ENCODE measurements at places on chromosomes 3 and 15.
A peak's percentile ranks its signal among the peaks of the same experiment; 100 is the strongest.

GRCh38 chr3:187698499-187699399 lies 3.6 kb downstream of the RTP2 start:
- DNase-seq = no peak

DNA sequence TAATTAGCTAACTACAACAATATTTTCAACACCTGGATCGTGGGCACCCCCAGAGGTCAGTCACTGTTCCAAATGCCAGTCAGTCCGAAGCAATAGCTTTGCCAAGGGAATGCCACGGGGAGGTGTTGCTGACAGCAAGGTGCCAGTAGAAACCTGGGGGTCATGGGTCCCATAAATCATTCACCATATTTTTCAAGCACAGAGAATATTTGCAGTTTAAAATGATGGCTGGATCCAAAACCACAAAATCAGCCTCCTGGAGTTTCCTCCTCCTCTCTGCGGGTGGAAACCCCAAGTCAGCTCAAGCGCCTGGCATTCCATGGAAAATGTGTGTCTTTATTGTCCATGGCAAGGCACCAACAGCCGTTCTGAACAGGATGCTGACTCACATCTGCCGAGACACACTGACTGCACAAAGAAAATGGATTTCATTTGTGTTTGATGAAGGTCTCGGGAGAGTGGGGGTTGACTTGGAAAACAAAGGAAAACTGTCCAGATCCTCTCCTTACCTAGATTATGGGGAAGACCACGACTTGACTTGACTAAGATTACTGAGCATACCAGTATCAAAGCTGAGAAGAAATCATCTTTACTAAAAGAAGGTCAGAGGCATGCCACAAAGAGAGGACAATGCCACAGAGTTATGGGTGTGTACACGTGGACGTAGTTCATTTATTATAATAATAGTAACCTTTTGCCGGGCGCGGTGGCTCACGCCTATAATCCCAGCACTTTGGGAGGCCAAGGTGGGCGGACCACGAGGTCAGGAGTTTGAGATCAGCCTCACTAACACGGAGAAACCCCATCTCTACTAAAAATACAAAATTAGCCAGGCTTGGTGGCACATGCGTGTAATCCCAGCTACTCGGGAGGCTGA lies 26.4 kb downstream of the ANXA2 start:
- DNase-seq = peak; percentile 43

DNA sequence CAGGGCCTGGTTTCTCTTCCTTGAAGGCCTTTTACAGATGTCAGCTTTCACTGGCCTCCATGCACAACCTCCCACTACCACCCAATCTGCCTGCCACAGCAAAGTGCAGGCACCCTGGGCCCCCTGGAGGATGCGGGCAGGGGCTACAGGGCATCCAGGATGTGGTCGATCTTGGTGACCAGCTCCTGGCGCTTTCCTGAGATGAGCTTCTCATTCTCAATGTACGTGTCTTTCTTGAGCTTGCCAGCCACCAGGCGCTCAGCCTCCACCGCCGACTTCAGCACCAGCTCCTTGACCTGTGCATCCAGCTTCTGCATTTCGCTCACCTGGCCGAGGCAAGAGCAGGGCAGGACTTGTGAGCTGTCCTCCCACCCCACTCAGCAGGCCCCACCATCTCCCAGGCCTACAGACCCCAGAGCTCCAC lies 30.3 kb downstream of the RPN1 start:
- DNase-seq = peak; percentile 39

DNA sequence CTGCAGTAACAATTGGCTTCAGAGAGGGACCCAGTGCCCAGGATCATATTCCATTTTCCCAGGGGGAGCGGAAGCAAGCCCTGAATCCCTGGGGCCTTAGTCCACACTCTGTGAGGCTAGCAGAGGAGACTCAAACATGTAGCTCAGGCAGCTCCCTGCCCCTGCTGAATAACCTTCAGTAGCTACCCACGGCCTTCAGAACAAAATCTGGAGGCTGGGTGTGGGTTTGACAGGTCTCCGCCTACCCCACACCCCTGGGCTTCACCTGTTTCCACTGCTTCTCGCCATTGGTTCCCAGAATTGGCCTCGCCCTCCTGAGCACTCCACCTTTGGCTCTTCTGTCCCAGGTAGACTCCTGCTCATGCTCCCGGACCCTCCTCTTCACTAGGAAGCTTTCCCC lies 93.6 kb upstream of the ATP2B2 start:
- DNase-seq = no peak

DNA sequence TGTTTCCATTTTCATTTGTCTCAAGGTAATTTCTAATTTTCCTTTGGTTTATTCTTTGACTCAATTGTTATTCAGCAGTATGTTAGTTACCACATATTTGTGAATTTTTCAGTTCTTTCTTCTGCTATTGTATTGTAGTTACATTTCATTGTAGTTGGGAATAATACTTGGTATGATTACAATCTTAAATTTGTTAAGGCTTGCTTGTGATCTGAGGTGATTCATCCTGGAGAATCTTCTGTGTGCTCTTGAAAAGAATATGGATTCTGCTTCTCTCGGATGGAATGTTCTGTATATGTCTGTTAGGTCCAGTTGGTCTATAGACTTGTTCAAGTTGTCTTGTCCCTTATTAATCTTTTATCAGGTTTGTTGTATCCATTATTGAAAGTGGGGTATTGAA lies 63.4 kb upstream of the VEPH1 start:
- no peak for DNase-seq

DNA sequence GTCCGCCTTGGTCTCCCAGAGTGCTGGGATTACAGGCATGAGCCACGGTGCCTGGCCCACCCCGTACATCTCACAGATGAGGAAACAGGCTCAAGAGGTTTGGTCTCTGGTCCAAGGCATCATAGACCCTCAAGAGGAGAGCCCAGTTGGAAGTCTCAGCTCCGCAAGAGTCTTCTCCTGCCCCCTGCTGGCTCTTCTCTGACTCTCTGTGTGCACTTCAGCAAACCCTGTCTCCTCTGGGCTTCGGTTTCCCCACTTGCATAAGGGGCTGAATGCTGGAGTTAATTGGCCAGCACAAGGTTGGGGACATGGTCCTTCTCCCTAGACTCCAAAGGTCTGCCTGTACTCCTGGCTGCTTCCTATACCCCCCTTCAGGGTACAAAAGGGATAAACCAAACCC lies 3.9 kb downstream of the MST1R start:
- DNase-seq = peak; percentile 23

DNA sequence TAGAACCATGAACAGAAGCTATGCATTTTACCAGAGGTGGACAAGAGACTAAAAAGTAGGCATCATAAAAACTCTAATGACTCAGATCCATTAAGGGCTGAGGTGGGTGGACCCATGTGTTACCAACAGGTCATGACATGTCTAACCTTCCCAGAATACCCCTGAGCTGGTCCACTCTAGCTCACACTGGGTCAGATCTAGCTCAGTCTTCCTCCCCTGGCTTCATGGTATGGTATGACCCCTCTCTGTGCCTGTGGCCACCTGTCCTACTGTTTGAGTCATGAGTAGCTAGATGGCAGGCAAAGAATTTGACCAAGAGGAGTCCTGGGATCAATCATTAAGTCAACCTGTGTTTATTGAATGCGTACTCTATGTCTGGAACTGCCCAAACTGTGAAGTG lies 340.4 kb downstream of the EPHB1 start:
- DNase-seq = no peak

DNA sequence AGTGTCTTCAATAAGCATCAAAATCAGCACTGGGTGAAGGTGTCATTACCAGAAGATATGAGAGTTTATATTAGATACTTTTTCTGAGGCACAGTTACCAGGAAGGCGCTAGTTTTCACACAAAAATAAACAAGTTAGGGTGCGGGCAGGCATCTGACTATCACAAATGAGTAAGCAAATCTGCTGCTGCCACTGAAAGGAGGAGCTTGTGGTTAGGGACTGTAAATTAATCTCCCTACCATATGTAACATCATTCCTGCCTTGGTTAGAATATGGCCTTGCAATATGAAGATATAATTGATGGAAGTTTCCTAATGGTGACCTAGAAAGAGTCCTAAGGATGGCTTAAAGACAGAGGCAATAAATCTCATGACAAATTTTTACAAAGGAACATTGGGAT lies 19.5 kb upstream of the EID1 start:
- DNase-seq = no peak

DNA sequence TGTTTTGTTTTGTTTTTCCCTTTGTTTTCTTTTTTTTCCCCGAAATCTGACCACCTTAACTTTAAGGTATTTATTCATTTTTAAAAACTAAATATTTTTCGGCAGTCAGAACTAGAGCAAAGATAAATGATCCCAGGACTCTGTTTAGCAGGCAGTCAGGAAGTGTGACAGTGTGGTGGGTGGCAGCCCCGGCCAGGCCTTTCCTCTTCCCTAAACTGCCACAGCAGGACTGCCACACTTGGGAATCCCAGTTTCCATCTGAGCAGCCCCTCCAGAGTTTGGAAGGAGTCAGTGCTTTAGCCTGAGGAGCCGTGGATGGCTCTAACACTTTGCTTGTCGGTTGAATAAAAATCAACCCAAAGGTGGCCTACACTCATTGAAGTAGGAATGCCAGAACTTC lies 6.9 kb downstream of the CCRL2 start:
- no peak for DNase-seq

DNA sequence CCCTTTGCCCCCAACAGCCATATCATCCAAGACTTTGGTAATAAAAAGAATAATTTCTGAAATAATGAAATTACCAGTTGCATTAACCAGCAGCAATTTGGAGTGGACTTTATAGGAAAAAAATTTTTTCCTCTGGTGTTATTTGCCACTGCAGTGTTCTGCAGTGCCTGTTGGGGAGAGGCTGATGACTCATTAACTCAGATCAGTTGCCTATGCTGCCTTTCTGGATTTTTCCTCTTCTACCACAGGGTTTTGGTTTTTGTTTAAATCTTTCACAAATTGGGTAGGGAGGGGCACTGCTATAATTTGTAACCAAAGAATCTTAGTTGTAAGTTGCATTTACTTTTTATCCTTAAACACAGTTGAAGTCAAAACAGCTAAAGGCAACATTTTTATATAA lies 22.7 kb downstream of the ATP6V1A start:
- DNase-seq = no peak

DNA sequence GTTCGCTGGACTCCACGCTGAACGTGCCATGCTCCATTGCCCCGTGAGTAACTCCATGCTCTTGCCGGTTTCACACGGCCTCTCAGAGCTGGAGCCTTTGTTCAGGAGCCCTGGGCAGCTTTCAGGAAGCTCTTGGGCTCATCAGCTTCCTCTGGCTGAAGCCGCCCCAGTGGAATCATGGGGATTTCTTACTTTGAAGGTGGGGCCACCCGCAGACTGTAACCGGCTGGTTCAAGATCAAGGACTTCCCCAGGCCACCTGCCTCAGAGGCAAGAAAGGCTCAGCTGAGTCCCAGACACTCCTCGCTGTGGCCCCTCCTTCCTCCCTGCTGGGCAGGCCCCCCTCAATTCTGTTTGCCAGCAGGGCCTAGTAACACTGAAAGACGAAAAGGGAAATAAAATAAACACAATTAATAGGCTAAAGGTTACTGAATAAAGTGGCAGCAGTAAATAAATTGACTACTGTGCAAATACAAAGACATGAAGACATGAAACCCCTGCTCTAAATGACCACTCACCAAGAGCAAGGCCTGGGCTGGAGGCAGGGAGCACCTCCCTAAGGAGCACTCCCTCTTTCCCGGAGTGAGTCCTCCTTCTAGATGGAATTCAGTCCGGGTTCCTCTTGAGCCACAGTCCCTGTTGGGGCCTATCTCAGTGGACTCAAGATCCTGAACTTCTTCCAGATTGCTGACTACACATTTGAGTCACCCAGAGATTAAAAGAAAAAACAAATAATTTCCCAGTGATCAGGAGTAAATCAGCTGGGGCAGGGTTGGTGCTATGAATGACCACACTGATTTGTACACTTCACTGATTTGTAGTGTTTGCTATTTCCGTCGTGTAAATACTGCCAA lies 51.0 kb downstream of the ZDHHC19 start:
- DNase-seq = peak; percentile 39

DNA sequence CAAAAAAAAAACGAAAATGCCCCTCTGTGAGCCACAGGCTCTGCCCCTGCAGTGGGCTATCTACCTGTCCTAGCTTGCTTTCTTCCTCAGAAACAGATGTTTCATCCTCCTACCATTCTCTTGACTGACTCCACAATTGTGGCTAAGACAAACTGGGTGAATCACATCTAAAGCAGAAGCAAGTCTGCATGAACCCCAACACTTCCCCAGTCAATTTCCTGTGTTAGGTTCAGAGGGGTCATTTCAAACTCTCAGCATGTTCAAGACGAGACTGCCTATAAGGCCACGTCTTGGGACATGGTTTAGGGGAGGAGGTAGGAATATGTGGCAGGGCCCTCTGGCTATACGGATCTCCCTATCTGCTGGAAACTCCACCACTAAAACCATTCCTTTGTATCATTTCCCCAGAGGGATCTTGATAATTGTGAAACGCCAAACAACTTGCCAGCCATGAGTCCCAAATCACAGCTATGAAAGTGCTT lies 28.6 kb upstream of the ANKDD1A start:
- peak; percentile 26 for DNase-seq

- peak; percentile 14 for DNase-seq
These were observed 721 bp downstream of the ADAMTS7 start for GRCh38 chr15:78810362-78811123.

DNA sequence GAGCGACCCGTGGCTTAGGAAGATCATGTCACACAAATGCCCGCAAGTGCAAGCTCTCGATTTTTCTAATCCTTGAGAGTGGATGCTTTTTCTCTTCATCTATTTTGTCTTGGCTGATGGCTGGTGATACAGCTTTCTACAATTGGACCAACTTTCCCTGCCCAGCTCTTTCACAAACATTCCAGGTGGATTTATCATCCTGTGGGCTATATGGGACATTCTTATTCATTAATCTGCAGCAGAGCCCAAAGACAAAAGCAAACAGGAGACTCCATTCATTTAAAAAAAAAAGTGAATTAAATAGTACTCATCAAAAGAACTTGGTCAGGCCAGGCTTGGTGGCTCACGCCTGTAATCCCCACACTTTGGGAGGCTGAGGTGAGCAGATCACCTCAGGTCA lies 14.2 kb upstream of the TSEN2 start:
- DNase-seq = no peak

DNA sequence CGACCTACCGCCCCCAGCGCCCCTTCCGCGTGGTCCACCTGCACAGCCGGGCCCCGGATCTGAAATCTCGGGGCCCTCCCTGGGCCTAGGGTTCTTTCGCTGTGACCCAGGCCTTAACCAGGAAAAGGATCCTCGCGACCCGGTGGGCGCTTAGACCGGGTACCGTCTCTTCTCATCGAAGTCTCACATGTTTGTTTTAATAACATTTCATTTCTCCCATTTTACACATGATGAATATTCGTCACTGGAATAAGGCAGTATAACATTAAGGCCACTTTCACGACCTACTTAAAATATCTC lies 277 bp upstream of the DALRD3 start:
- no peak for DNase-seq

- no peak for DNase-seq
These were observed 197.5 kb downstream of the UBE3A start for GRCh38 chr15:25241241-25241801.

Measured in stimulated activated CD4-positive, alpha-beta T cell treated with anti-CD3 and anti-CD28 coated beads, Interleukin-15, amount 100 ng/mL, for 24 hours (primary cell).